ENCODE measurements at places on chromosomes 11 and 22.

GRCh38 chr11:108636222-108636621 lies 28.6 kb upstream of the DDX10 start:
- DNase-seq = no peak

DNA sequence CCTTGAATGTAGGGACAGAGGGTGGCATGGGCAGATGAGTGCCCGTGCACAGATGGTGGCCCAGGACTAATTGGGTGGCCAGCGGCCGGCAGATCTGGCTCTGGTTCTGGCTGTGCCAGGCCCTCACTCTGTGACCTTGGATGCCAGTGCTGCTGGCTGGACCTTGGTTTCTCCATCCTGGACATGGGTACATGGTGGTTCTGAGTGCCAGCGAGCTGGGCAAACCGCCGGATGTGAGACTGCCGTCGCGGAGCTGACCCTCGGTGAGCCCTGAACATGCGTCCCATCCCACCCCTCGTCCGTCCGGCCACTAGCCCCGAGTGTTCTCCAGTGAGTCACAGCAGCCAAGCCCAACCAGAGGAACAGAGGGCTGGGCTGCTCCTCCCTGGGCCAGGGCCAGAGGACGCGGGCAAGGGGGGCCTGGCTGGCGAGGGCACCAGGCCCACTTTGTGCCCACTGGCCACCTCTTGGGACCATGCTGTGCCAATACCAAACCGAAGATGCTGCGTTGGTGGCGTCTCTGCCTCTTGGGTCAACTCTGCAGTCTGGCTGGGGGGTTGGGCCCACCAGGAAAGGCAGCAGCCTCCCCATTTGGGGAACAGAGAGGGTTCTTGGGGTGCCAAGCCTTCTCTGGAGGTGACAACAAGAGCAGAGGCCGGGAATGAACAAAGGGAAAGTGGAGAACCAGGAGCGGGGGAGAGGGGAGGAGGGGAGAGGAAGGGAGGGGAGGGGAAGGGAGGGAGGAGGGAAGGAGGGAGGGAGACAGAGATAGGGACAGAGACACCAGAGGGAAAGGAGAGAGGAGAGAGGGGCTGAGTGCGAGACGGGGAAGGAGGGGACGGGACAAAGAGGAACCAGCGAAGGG lies 10.7 kb downstream of the LSP1 start:
- DNase-seq = peak; percentile 28

- DNase-seq = no peak
Measured at GRCh38 chr11:73271936-73272679, at the start of gene P2RY6. P2RY6 (plus strand) TSS chr11:73272338; CDS start chr11:73296519, 24,181 bp downstream.

DNA sequence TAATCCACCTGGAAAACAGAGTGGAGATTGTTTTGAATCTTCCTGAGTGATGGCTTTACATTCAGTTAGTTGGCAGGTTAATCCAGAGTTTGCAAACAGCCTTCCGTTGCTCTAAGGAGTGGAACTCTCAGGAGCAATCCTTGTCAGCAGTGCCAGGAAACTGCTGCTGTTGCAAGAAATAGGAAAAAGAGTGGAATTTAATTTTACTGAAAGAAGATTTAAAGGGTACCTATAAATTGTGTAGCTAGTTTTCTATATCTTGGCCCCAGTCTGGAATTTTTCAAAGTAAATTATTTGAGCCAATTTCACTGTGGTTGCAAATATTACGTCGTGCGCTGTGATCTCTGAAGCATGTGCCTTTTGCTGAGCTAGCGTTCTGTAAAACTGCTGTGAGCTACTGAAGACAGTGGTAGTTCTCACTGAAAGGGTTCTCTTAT lies 55.5 kb upstream of the SLC5A12 start:
- no peak for DNase-seq

DNA sequence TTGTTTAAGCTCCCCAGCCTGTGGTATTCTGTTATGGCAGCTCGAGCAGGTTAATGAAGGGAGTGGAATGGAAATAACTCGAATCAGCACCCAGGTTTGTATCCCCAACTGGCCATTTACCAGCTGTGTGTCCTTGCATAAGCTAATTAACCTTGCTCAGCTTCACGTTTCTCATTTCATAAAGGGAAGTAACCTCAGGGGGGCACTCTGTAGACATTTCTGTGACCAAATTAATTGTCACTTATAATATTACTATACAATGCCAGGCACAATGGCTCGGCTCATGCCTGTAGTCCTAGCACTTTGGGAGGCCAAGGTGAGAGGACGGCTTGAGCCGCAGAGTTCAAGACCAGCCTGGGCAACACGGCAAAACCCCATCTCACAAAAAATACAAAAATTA lies 13.8 kb downstream of the ADA2 start:
- no peak for DNase-seq

DNA sequence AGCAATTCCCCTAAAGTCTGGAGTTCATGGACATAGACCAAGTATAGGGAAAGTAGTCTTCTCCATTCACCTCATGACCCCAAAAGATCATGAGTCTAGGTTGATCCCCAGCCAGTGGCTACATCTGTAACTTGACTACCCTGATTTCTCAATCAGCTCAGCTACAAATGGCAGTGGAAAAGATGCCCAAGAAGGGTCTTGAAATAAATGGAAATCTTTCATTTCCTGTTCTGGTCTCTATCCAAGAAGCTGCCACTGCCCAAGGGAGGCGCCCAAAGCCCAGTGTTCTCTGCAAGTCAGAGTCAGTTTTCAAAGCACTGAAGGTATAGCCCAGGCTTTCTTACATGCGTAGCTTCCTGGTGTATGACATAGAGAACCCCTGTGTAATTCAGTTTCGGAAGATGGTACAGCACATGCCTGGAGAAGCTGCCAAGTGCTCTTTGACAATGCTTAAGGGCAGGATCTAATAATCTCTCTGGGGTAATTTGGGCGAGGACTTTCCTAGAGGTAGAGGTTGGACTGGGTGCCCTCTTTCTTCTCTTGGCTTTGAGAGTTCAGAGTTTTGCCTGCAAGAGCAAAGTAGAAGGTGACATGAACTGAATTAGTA lies 101.1 kb downstream of the ADAMTS15 start:
- DNase-seq = no peak

- peak; percentile 43 for DNase-seq
Measured at GRCh38 chr11:78564490-78565467, 9.9 kb downstream of the NARS2 start.

GRCh38 chr11:282171-282570 lies 4.0 kb downstream of the NLRP6 start:
- no peak for DNase-seq

DNA sequence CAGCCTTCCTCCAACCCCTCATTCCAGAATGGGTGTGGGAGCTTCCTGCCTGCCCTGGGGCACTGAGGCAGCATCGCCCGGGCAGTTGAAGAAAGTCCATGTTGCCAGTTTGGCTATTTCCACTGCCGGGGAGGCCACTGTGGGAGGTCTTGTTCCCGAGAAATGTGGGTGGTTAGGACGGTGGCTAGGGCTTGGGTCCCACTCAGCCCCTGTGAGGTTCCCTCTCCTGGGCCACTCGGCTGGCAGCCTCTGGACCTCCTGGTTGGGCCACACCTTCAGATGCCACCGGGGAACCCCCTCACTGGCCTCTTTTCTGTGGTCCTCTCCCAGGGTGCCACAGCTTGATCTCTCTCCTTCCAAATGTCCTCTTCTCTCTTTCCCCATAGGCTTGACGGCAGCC lies 5.1 kb upstream of the PPP6R3 start:
- no peak for DNase-seq

DNA sequence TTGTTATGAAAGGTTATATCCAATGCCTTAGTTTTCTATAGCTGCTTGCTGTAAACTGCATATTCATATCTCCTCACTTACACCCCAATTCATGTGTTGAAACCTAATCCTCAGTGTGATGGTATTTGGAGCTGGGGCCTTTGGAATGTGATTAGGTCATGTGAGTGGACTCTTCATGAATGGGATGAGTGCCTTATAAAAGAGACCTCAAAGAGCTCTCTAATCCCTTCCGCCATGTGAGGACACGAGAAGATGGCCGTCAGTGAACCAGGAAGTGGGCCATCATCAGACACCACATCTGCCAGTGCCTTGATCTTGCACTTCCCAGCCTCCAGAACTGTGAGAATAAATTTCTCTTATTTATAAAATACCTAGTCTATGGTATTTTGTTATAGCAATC lies 79.3 kb downstream of the CYP2R1 start:
- no peak for DNase-seq

Measured in NCI-H526 (cell line).